ENCODE measurements at places on chromosomes 1 and 21.

DNA sequence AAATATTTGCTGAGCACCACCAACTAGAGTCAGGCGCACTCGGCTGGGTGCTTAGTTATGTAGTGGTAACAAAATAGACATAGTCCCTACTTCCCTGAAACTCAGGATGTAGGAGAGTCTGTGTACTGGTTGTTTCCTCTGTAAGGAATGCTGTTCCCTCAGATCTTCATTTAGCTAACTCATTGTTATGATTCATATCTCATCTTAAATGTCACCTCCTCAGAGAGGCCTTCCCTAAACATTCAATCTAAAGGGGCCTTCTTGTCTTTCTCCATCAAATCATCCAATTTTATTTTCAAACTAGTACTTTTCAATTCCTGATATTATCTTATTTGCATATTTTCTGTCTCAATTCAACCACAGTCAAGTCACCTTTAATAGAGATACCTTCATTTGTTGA, 132.9 kb downstream of the PIK3R3 start:
- DNase-seq, result no peak

GRCh38 chr1:106534612-106535011, 521.9 kb upstream of the PRMT6 start:
- no peak for DNase-seq

- DNase-seq, result no peak
These were observed 27.8 kb downstream of the CBR1 start for GRCh38 chr21:36097427-36098181.

DNA sequence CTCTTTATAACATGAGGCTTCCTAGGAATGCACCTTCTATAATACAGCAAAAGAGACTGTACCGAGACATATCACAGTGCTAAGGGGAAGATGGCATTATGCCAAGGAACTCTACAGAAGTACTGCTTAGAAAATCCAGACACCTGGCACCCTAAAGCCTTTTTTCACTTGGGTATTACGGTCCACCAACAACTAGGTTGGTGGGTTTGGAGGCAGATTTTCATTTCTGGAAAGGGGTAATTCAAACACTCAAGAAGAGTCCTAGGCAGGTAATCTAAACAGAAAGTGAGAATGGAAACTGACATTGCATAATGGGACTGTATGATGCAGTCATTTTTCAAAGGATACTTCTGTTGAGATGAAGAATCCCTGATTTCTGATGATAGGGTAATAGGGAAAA, 19.6 kb downstream of the SCMH1 start:
- DNase-seq, result no peak

DNA sequence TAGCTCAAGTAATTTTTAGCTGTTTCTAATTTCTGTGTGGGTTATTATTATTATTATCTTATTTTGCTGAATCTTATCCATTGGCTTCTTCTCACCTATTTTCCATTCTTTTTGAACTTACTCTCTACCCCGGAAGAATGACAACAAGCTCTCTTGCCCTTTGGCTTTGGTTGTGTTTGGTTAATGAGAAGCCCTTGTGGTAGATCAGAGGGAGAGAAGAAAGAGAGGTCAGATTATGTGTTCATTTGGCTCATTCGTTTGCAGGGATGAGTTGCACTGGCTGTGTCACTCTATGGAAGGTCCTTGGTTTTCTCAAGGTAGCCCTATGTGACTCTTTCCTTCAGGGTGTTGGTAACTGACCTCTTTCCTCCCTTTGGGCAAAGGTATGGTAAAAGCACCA, 391.9 kb downstream of the LMO4 start:
- DNase-seq, result no peak

DNA sequence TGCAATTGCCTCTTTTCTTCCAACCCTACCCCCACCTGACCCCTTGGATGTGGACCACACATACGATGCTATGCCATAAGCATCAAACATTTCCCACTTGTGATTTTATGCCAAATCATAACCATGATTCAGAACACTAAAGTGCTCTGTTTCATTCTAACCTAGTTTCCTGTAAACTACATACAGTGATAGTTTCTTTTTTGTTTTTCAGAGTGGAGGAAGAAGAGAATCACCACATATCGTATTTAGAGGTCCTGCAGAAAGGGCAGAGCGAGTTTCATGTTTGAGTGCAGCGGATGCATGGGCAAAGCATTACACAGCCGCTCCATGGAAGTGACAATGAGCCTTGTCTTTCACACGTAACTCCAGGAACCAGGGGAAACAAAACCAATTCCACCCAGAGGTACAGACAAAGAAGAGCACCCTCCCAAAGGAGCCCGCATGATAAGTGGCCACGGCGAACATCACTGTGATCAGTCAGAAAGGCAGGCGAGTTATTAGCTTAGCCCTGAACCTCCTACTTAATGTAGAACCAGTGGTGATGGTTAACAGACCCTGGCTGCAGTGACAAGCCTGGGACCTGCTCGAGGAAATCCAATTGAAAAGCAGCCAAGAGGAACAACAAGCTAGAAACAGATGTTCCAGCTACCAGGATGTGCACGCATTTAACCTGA, 64.0 kb upstream of the ZNF281 start:
- peak; percentile 58 for DNase-seq

- no peak for DNase-seq
These were observed 433.1 kb upstream of the KAZN start for GRCh38 chr1:14165371-14165801.

DNA sequence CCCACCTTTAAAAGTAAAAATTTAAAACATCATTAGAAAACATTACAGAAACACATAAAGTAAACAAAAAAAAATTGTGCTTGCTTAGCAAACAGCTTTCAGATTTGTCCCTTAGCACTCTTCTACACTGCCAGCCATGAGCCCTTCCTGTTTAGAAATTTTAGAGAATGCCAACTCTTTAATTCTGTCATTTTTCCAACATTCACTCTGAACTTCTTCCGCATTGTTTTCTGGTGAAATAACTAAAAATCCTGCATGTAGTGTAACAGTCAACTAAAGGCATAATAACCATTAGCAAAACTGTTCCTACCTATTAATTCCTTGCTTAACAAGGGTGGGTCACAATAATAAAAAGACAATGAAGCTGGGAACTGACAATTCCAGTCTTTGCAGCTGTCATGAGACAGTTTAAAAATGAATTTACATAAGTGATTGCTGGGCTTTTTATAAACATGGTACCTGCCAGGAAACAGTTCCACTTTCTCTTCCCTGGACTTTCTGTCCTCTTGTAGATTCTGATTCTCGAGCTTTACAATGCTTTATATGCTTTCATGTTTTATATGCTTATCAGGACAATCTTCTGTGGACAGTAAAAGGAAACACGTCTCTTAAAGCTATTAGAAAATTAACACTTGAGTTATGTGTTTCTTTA, 19.0 kb downstream of the GNG12 start:
- DNase-seq, result no peak

- DNase-seq, result peak; percentile 86
These were observed at the start of gene TGFBR3 for GRCh38 chr1:91885716-91886506. TSS of gene TGFBR3 (minus strand) at chr1:91886151. CDS start at chr1:91861531, 24,620 bp downstream.

Measured in right renal pelvis (tissue), 4 donors.